ENCODE measurements at places on chromosomes 6 and 20.

GRCh38 chr6:48151142-48151541 is 40.1 kb upstream of the PTCHD4 start:
- peak; percentile 91 for DNase-seq

GRCh38 chr20:48818481-48818987 is 9.3 kb downstream of the PREX1 start:
- DNase-seq = no peak

DNA sequence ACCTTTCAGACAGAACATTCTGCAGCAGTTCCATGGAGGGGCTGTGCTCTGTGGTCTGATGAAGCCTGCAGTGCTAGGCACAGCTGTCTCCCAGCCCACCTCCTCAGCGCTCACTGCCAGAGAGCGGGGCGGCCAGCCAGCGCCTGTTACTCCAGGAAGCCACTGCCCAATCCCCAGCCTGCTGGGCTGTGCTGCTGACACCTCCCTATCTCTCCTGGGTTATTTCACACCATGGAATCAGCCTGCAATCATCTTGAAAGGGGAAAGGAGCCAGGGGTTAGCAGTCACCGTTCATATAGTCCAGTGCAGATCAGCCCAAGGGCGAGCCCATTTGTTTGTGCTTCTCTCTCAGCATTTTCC is 46.3 kb upstream of the NHSL1 start:
- DNase-seq = peak; percentile 86

DNA sequence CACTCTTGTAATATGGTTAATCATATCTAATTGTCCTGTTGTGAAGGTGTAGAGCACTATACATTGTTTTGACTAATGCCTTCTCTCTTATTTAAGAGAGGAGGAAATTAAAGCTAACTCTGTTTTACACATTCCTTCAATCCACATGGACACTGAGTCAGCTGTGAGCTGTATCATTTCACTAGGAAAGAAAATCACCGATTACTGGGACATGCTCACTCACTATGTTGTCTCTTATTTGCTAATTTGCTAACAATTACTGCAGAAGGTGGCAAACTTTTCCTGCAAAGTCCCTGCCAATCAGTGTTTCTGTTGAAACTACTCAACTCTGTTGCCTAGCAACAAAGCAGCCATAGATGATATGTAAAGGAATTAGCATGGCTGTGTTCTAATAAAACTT is 98.2 kb downstream of the BCAS1 start:
- no peak for DNase-seq

- DNase-seq = no peak
Measured at GRCh38 chr6:98924647-98925046, 23.1 kb downstream of the FBXL4 start.

DNA sequence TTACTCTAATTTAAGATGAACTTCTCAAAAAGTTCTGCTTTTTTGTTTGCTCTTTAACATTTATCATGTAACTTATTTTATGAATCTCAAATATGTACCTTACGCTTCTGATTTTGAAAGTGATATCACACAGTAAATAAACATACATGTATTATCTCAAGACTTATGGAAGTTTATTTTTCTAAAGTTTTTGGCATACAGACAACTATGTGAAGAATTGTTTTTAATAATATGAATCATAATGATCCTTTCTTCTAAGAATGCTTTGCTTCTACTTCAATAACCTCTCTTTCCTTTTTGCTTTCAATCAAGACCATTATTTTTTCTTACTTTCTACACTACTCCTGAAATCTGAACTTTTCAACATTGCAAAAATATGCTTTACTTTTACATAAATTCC is 816.4 kb downstream of the EYS start:
- DNase-seq = peak; percentile 86

DNA sequence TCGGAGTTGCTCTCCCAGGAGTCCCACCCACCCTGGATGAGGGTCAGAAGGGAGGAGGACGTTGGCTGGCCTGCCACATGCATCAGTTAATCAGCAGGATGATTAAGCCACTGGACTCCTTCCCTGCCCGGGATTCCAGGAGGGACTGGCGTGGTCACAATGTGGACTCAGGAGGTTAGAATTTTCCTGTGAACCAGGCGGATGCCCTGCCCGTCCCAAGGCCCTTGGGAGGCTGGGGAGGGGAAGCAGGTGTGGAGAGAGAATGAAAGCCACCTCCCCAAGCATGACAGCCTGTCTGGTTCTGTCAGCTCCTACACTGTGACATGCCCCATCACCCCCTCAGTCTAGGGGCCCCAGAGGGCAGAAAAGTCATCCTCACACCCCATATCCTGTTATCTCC is 11.6 kb upstream of the ITPR3 start:
- DNase-seq = no peak

GRCh38 chr20:51271931-51272330 is 249.0 kb upstream of the KCNG1 start:
- DNase-seq = no peak

DNA sequence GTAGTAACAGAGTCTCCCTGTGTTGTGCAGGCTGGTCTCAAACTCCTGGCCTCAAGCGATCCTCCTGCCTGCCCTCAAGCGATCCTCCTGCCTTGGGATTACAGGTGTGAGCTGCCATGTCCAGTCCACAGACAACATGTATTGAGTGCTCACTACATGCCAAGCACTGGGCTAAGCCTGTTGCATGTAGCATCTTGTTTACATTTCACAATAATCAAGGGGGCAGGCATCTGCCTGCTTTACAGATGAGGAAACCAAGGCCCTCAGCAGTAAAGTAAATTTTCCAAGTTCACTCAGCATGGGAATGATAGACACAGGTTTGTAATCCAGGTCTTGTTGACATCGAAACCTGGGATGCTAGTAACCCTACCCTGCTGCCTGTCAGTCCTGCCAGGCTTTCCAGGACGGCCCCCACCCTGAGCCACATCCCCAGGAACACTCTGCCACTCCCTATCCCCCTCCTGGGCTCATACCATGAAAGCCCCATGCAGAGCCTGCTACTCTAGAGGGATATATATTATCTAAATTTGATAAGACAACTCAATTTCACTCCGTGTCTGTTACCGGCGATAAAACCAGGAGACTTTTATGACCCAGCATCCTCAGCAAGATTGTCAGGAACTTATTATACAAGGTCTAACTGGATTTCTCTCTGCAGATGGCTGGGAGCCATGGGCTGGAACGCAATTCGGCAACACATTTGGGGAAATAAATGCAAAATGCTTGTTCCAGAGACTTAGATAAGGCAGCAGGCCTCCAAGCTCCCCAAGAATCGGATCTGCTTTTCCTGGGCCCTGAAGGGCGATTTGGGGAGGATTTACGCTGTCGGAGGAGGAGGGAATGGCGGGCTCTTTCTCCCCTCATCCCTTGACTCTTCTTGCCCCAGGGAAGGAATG is 30.4 kb downstream of the CD40 start:
- DNase-seq = no peak

DNA sequence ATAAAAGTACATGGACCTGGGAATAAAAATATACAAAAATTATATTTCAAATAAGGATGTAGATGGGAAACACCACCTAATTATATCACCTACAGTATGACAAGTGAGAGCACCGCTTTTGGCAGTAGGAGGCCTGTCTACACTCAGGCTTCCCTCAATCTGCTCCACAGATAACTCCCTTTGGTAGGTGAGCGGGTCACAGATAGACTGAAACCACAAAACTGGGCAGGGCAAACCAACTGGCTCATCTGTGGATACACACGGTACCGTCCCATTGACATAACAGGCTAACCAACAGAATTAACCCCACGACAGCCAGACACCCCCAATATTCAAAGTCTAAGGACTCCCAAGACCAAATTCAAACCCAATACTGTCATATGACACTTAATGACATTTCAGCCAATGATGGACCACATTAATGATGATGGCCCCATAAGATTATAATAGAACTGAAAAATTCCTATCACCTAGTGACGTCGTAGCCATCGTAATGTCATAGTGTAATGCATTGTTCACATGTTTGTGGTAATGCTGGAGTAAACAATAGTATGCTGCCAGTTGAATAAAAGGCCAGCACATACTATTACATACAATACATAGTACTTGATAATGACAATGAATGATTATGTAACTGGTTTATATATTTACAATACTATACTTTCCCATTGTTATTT is 109.7 kb downstream of the MBOAT1 start:
- no peak for DNase-seq

DNA sequence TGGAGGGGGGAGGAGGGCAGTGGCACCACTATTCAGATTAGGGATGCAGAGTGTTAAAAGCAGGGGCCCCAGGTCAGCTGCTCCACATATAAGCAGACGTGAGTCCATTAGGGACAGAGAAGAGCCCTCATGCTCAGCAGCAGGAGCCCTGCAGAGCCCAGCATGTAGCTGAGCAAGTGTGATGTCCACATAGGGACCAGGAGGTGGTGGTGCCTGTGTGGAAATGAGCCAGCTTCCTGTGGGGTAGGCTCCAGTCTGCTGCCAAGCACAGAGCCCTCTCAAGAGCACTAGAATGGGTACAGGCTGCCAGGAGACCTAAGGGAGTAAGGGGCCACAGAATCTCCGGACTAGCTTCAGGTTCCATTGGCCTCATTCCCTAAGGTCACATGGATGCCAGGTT is 57.9 kb upstream of the MLN start:
- DNase-seq = no peak

- no peak for DNase-seq
Measured at GRCh38 chr6:79077715-79078074, 359 bp downstream of the PHIP start.

DNA sequence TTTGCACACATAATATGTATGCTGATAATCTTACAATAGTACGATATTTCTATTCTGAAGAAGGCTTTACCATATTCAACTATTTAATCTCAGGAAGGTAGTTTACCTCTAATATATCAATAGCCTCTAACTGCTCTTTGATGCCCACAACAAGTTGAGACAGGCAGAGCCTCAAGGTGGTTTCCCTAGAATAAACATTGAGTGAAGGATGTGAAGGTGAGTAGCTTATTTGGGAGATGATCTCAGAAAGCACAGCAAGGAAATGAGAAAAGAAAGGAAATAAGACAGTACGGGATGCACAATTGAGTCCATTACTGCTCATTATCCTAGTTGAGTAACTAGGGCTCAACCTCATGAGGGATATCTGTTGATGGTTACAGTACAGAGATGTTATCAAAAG is 638.4 kb downstream of the MAFB start:
- DNase-seq = no peak

- no peak for DNase-seq
Measured at GRCh38 chr6:97399208-97399607, 116.2 kb upstream of the MMS22L start.

- no peak for DNase-seq
Measured at GRCh38 chr20:57060407-57061050, 205.9 kb downstream of the BMP7 start.

GRCh38 chr6:145626857-145627256 is 108.5 kb downstream of the EPM2A start:
- DNase-seq = peak; percentile 71

DNA sequence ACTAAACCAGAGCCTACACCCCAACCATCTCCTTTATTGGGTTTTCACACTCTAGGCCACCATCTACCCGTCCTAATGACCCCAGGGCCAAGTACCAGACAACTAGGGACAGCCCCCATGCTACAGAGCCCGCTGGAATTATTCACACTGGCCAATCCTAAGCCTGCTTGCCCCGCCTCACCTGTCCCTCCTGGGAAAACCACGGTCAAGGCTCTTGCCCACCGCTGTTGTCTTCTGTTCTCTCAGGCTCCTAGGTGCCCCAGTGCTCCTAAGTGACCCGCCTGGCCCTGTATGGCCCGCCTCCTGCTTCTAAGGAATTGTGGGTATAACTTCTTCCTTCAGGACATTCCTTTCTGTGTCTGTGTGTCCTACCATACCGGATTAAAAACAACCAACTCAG is 453.4 kb downstream of the CD83 start:
- DNase-seq = no peak

DNA sequence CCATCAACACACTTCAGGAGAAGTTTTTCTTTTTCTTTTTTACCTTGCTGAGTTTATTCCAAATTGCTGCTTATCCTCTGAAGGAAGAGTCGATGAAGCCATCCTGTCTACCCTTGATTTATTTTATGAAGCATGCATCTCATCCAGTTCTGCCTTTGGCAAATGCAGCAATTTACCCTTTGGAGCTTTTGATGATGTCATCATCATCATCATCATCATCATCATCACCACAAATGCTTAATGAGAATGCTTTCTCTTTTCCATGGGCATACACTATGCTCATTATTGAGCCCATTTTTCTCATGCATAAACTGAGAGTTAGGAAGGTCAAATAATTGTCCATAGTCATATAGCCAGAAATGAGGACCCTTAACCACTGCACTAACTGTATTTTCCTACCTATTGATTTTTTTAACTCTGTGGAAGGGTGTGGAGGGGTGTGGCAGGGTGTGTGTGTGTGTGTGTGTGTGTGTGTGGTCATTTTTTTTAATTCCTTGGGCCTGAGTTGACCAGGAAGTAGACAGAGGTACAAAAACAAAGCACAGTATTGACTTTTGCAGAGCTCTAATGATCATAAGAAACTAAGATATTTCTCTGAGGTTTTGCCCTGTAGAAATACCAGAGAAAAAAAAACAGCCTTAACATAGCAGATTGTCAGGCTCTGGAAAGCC is 82.8 kb downstream of the COL9A1 start:
- no peak for DNase-seq

- peak; percentile 16 for DNase-seq
Measured at GRCh38 chr6:68559070-68559469, 76.0 kb upstream of the ADGRB3 start.

- no peak for DNase-seq
Measured at GRCh38 chr20:20553541-20553940, 158.9 kb downstream of the RALGAPA2 start.

DNA sequence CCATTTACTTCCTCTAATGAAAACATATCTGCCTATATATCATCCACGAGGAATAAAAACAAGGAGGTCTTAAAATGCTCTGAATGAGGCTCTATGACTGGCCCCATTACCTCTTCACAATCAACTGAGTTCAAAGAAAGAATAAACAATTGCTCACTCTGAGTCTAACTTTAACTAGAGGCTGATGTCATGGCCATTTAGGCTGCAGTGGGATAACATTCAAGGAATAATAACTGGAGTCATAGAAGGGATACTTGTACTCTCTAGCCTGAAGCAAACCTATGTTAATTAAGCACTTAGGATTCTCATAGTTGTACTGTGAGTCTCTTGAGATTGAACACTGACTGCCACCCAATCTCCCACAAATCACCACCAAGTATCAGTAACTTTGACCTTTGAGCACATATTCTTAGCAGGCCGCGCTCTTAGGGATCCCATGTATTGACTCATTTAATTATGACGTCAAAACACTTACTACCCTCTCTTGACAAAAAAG is 70.2 kb downstream of the PERP start:
- no peak for DNase-seq

- DNase-seq = peak; percentile 6
Measured at GRCh38 chr6:25660512-25660911, 8.5 kb downstream of the SCGN start.

GRCh38 chr20:56940466-56940865 is 311.4 kb downstream of the TFAP2C start:
- DNase-seq = no peak

Measured in choroid plexus epithelial cell (primary cell).